ENCODE measurements at places on chromosomes 1 and 21.
A peak's percentile ranks its signal among the peaks of the same experiment; 100 is the strongest.

DNA sequence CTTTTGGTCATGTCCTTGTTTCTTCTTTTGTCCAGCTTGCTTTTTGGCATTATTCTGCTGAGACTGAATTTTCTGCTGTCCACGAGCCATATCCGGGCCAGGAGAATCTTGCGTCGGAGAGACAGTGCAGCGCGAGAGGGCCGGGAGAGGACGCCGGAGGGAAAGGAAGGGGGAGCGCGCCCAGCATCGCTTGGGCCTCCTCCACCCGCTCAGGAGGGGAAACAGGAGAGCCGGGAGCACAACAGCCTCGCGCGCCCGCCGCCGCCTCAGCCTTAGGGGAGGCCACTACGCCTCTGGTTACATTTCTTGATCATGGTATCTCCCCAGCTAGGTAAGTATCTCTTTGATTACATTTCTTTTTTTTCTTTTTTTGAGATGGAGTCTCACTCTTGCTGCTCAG lies 7.4 kb upstream of the DEGS1 start:
- no peak for DNase-seq

GRCh38 chr1:86504137-86504479 lies 35.4 kb downstream of the CLCA1 start:
- DNase-seq, result no peak

GRCh38 chr21:44085491-44086321 lies 21.5 kb upstream of the PWP2 start:
- DNase-seq, result no peak

- no peak for DNase-seq
Measured at GRCh38 chr1:232570007-232570406, 59.9 kb downstream of the SIPA1L2 start.

DNA sequence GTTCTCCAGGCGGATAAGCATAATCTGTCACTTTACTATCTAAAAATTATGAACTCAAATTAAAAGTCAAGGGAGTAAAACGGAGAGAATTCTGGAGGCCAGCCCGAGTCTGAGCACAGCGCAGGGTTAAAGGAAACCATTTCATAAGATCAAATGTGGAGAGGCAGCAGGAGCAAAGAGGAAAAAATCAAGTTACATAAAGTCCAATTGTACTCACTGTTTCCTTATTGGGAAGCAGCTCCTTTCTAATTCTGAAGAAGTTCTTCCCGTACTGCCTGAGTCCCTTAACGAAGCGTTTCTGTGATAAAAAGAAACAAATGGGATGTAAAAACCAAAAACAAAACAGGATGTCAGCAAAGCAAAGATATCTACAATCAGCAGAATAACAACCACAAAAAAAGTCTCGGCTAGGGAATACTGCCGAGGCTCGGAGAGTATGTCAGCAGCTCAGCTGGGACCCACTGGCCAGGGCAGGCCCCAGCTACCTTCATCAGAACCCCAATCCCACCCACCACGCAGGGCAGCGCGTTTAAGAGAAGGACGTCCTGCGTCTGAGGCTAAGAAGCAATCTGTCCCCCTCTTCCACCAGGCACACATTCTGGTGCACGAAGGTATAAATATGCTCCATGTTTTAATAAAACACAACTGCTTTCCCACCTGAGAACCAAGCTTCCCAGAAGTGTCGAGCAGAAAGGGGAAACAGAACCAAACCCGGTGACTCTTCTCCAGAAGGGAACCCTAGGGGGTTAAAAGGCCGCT lies 104.8 kb downstream of the SLC45A1 start:
- DNase-seq, result peak; percentile 46

DNA sequence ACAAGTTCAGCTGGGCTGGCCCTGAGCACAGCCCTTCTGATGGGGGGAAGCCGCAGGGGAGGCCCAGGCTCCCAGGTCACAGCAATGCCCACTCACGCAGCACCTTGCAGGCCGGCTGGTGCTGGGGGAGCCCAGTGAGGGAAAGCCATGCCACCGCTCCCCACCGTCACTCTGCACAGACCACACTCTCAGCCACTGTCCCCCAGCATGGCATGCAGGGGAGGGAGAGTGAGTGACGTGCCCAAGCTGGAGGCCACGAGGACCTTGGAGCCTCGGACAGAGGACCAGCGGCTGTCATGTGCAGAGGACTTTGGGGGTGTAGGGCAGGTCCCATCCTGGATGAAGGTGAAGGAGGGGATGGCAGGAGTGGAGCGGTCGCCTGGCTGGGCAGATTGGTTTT lies 25.1 kb downstream of the SLC45A1 start:
- no peak for DNase-seq

DNA sequence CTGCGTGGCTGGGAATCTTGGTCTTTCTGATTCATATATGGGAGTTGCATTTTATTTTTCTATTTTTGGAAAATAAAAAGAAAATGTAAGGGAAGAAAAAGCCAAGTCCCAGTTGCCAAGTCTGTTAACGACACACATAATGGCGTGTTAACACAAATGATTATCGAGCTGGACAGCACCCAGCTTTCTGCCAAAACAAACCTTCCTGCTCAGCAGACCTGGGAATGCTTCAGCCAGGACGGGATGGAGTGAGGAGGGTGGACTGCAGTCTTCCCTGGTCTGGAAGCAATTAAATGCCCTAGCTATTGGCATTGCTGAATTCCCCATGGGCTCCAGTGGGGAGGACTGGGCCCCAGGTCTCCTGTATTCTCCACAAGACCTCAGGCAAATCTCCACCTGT lies 184.2 kb upstream of the USP24 start:
- no peak for DNase-seq

- no peak for DNase-seq
Measured at GRCh38 chr21:46388206-46388880, 64.4 kb downstream of the PCNT start.

DNA sequence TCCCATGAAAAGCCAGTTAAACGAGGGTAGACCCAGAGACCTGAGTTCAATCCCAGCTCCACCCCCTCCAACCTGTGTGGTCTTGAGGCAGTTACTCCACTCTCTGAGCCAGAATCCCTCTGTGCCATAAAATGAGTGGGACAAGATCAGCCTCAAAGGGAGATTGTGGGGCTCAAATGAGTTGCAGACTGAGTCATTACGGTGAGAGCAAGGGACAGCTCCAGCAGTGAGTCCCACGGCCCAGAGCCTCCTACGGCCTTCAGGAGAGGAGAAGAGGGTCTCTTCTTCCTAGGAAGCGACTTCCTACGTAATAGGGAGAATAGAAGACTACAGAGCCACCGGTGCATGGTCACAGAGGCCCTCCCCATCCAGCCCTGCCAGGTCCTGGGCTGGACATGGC lies 6.7 kb upstream of the CAMK2N1 start:
- DNase-seq, result no peak

DNA sequence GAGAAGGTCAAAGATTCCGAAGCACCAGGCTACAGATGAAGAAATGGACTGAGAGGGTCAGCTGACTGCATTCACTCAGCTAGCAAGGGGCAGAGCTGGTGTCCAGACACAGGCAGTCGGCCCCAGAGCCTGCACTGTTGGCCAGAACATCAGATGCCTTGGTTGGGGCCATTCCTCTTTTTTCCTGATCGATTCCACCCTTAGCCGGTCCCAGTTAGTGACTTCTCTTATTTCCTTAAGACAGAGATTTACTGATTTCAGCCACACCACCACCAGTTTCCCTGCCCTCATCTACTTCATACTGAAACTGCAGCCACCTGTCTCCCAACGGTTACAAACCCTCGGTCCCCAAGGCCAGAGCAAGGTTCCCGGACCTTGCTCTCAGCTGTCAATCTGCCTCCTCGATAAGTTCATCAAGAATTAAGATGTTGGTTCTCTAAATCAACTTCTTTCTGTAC lies 11.5 kb downstream of the CD58 start:
- no peak for DNase-seq

DNA sequence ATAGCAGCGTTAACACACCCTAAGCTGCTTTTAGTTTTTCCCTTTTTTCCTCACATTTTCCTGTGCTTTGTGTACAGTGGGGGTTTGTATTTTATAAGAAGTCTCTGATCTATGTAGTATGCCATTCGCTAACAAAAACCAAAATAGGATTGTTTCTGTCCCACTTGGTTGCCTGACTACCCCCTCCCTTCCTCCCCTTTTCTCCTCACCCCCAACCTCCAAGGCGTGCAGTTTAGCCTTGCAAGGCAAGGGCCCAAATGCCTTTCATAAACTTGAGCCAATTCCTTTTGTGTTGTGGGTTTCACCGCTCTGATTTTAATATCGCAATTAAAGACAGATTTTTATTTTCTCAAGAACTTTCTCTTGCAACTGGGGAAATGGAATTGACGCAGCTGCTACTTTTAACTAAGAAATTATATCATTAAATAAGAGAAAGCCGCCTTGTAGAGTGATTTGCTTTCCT lies 276.9 kb downstream of the TM2D1 start:
- no peak for DNase-seq

DNA sequence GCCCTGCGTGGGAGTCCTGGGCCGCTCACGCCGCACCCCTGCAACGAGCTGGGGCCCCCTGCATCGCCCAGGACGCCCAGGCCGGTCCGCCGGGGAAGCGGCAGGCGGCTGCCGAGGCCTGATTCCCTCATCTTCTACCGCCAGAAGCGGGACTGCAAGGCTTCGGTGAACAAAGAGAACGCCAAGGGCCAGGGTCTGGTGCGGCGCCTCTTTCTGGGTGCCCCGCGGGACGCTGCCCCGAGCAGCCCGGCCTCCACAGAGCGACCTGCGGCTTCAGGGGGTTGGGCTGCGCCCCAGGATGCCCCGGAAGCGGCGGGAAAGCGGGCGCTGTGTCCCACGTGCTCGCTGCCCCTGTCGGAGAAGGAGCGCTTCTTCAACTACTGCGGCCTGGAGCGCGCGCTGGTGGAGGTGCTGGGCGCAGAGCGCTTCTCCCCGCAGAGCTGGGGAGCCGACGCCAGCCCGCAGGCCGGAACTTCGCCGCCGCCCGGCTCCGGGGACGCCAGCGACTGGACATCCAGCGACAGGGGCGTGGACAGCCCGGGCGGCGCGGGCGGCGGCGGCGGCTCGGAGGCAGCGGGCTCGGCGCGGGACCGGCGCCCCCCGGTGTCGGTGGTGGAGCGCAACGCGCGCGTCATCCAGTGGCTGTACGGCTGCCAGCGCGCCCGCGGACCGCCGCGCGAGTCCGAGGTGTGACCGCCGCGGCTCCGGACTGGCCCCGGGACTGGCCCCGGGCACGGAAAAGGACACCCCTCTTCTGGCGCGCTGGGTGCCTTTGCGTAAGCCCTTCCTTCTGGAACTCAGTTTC lies 2.7 kb downstream of the FAM110D start:
- peak; percentile 52 for DNase-seq

DNA sequence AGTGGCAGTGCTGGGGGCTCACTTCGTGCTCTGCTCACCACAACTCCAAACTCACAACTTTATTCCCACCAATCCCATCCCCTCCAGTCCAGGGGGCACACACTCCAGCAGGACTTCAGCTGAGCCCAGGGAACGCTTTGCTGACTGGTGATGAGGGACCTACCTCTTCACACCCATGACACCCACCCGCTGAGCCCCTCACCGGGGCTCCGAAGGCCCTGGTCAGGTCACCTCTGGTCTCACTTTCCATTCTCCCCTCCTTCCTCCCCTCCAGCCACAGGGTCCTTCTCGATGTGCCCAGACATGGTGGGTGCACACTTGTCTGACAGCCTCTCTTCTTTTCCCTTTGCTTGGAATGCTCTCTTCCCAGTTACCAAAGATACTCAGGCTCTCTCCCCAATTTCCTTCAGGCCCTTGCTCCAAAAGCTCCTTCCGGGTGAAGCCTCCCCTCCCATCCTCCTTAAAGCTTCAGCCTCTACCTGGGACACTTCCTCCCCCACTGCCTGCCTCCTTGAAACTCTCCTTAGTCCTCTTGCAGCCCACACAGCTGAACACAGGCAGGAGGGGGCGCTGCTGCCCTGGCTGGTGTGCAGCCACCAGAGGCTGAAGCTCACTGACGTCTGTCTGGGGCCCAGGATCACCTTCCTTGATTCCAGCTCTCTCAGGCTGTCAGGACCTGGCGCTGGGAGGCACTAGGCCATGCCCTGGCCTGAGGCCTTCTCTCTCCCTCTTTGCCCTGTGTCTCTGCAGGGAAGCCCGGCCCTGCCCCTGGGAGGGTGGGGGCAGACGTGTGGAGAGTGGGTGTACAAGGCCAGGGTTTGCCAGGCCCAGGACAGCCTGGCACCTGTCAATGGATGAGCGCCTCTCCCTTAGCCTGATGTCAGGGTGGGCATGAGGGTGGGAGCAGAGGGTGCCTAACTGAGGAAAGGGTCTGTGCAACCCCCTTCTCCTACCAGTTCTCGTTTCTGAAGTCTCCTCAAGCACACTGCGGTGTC lies 1.6 kb downstream of the KCNE1 start:
- DNase-seq, result peak; percentile 83

- DNase-seq, result no peak
Measured at GRCh38 chr1:238501290-238501689, 610.6 kb upstream of the ZP4 start.

- no peak for DNase-seq
Measured at GRCh38 chr21:34648739-34649297, 20.0 kb upstream of the CLIC6 start.

DNA sequence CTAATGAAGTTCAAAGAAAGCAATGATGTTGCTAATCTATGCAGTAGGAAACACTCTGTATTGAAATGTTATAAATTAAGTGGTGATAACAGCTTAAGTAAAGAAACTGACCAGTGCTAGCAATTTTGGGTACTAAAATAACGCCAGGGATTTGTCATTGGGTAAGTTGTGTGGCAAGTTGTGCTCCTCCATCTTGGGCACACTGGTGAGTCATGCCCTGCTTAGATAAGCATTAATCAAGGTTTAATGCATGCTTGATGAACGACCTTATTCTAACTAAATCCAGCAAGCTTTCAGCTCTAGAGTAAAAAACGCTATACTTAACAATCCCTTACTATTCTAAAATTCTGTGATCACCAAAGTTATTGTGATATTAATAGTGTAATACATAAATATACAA lies 25.2 kb downstream of the VAMP4 start:
- no peak for DNase-seq

DNA sequence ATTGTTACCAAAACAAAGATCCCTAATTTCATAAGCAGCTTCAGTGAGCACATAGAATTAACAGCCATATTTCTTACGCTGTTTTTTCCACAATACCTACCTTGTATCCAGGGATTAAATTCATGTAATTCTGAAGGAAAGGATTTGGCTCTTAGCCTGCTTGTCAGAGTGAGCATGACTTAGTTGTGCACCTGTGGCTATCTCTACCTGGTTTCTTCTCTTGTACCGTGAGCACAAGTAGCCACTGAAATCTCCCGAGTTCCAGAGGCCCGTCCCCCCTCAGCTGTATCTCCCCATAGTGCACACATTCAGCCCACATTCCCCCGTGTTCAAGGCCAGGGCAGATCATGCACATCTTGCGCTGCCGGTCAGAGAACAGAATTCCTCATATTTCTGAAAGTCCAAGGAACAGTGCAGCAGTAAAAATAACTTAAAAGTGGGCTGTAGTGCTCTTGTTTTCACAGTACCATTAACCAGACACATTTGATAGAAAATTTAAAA lies 2.3 kb downstream of the TENT5C start:
- no peak for DNase-seq

DNA sequence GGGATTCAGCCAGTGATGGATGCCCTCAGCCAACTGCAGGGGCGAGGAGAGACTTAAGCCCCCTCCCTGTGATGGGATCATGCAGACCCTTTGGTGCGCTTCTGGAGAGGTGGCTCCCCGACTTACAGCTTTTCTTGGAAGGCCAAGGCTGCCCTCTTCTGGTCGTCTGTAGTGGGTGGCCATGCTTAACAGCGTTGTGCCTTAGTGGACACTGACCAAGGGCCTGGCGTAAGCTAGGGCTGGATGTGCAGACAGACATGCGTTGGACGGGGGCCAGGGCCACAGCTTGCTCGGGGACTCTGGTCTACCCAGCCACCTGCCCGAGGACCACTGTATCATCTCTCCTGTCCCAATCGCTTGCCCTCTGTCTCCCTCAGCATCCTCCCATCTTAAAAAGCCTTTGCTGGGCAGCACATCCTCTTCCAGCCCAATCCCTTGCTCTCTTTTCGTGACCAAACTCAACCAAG lies 5.5 kb downstream of the AZIN2 start:
- DNase-seq, result peak; percentile 77

Data from suppressor macrophage treated with lipopolysaccharide for 4 hours (primary cell).